ENCODE measurements at places on chromosomes 4 and X. TPM values are rescaled to one million over a fixed set of nuclear protein-coding genes. Genes with fewer than 3 reads are reported as not detected.

The F8 gene
- 8.0 TPM for total RNA-seq

The ATP2B3 gene
- 14.8 TPM for total RNA-seq

The SLC4A4 gene
- 107 TPM for total RNA-seq

The KIAA0232 gene
- total RNA-seq: 59.9 TPM

The GLRA3 gene
- 9.3 TPM for total RNA-seq

The UCHL1 gene
- 896 TPM for total RNA-seq

The DUSP21 gene
- total RNA-seq: not detected

The WDR17 gene
- total RNA-seq: 20.3 TPM

The QDPR gene
- total RNA-seq: 13.6 TPM

The WDR1 gene
- 85.8 TPM for total RNA-seq

The PFKFB1 gene
- total RNA-seq: 0.39 TPM

The IL1RAPL2 gene
- total RNA-seq: 3.0 TPM

The SULT1E1 gene
- 218 TPM for total RNA-seq

The RTL5 gene
- 8.7 TPM for total RNA-seq

The PALLD gene
- 45.9 TPM for total RNA-seq

The HTR2C gene
- 34.9 TPM for total RNA-seq

The MAGEA6 gene
- not detected for total RNA-seq

The PPEF2 gene
- not detected for total RNA-seq

The GNRHR gene
- total RNA-seq: 0.10 TPM

The MSX1 gene
- total RNA-seq: 48.8 TPM

The PHEX gene
- 1.2 TPM for total RNA-seq

The LNX1 gene
- total RNA-seq: 7.6 TPM

The RASGEF1B gene
- 30.5 TPM for total RNA-seq

The SPANXA1 gene
- not detected for total RNA-seq

The ARMCX2 gene
- 67.4 TPM for total RNA-seq

The NAP1L3 gene
- 160 TPM for total RNA-seq

The NPY1R gene
- total RNA-seq: 24.4 TPM

The CAPN6 gene
- total RNA-seq: 19.8 TPM

The STBD1 gene
- total RNA-seq: 3.2 TPM

The VCX2 gene
- not detected for total RNA-seq

The GUCY1B1 gene
- total RNA-seq: 63.7 TPM

The NFKB1 gene
- total RNA-seq: 19.1 TPM

The EMCN gene
- total RNA-seq: 56.6 TPM

The CRMP1 gene
- 99.1 TPM for total RNA-seq

The DGAT2L6 gene
- total RNA-seq: not detected

The GABRG1 gene
- total RNA-seq: 26.6 TPM

The RBMXL3 gene
- not detected for total RNA-seq

The HSPA4L gene
- 30.9 TPM for total RNA-seq

The TGIF2LX gene
- not detected for total RNA-seq

The TENM3 gene
- total RNA-seq: 36.2 TPM

The ANOS1 gene
- total RNA-seq: 36.9 TPM

The TRIML2 gene
- not detected for total RNA-seq

The RNF175 gene
- total RNA-seq: 26.5 TPM

The AMOT gene
- 17.6 TPM for total RNA-seq

The BMP3 gene
- total RNA-seq: 23.5 TPM

The VEGFD gene
- 0.40 TPM for total RNA-seq

The REPS2 gene
- 61.1 TPM for total RNA-seq

The PABPC5 gene
- 15.2 TPM for total RNA-seq

The HSD17B13 gene
- 0.33 TPM for total RNA-seq

The EVC2 gene
- 2.6 TPM for total RNA-seq

The FAM9B gene
- not detected for total RNA-seq

The NLGN3 gene
- total RNA-seq: 31.2 TPM

The UCP1 gene
- total RNA-seq: 0.61 TPM

The DRD5 gene
- total RNA-seq: 0.83 TPM

The SPANXN3 gene
- not detected for total RNA-seq

The ADGRG4 gene
- total RNA-seq: 0.10 TPM

The MAGEA4 gene
- not detected for total RNA-seq

The MEPE gene
- 0.06 TPM for total RNA-seq

Data from spinal cord (tissue), 10 donors.